DMS79 treated with DMSO at 0.1 percent for 48 hours (cell line): ENCODE measurements at places on chromosomes 16 and 17.
A peak's percentile ranks its signal among the peaks of the same experiment; 100 is the strongest.

DNA sequence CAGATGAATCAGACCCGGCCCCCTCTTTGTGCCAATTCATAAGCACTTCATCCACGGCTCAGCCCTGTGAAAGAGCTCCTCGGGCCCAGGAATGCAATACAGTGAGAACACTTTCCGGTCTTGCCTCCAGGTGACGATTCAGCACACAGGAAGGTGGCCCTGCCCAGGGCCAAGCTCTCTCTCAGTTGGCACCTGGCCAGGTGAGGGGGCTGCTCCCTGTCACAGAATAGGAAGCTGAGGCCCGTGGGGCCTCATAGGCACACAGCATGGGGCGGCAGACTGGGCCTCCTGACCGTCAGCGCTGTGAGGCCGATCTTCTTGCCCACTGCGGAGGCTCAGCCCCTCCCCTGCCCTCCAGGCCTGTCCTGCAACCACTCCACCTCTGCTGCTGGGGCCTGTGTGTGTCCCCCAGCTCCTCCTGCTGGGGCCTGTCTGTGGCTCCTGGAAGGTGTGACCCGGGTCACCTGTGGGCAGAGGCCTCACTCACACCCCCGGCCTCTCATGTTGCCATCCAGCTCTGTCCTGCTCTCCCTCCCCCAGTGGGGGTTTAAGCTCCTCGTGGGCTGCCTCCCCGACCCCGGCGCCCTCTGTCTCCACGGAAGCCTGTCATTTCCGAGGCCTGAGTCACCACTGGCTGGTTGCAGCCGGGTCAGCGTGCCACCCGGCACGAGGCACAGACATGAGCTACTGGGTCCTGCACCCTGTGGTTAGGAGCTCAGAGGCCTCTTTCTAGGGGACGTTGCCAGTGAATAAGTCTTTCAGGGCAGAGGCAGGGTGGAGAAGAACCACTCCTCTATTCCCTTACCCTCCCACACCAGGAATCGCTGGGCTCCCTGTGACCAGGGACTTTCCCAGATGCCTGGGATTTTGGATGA, 114.4 kb downstream of the SEC14L1 start:
- DNase-seq, result peak; percentile 49

DNA sequence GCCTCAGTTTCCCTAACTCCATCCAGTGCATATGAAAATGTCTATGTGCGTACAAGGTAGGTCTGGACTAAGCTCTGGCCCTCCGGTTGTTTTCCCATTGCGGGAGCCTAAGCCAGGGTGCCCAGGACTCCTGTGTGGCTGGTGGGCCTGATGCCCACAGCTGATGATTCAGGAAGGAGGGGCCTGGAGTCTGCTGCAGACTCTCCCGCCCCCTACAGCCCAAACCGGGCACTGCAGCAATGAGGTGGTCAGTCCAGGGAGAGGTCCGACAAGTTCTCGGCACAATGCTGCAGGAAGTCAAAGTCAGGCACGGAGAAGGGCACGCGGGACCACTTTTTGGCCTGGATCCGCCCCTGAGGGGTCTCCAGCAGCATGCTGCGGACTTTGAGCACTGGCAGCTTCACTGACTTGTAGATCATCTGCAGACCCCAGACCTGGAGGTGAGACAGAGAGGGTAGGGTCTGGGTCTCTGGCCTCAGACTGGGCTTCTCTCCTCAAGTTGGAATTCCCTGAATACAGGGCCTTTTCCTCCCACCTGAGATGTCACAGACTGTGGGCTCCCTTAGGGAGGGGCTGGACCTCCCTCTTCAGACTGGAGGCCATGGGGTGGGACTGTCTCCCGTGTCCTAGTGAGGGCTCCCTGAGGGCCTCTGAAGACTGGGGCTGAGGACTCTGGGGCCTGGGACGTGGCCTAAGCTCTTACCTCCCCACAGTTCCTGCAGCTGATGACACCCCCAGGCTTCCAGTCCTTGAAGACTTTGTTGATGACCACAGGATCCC, 3.4 kb upstream of the ZNF385C start:
- no peak for DNase-seq

DNA sequence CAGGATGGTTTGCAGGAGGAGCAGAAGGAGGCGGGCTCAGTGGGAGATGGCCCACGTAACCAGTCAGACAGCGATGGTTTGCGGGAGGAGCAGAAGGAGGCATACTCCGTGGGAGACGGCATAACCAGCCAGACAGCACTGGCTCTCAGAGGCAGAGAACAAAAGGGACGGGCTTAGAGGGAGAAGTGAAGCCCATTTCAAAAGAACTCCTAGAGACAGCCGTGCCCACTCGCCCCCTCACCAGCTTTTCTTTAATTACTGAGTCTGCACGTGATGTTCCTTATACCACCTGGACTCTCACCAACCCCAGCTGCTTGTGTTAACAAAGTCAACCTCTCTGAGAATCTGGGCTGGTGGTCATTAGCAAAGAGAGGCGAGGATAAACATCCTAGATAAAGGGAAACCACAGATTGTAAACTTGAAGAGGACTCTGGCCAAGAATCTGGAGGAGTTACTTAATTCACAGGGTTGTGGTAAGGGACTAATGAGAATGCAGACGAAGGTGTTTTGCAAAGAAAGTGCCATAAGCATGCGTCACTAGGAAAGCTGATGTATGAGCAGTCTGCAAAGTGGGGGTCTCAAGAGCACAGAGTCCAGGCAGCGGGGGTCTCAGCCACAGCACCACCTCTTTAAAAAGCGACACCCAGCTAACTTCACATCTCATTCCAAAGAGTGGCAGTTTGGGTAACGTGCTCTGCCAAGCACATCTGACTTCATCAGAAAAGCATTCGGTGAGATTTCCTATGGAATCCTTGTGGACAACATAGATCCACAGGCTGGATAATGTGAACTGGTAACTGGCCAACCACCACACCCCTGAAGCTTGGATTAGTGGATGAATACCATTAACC, 51.7 kb downstream of the NXN start:
- peak; percentile 71 for DNase-seq

GRCh38 chr16:27969574-27969973, 93.9 kb downstream of the GSG1L start:
- DNase-seq, result no peak

DNA sequence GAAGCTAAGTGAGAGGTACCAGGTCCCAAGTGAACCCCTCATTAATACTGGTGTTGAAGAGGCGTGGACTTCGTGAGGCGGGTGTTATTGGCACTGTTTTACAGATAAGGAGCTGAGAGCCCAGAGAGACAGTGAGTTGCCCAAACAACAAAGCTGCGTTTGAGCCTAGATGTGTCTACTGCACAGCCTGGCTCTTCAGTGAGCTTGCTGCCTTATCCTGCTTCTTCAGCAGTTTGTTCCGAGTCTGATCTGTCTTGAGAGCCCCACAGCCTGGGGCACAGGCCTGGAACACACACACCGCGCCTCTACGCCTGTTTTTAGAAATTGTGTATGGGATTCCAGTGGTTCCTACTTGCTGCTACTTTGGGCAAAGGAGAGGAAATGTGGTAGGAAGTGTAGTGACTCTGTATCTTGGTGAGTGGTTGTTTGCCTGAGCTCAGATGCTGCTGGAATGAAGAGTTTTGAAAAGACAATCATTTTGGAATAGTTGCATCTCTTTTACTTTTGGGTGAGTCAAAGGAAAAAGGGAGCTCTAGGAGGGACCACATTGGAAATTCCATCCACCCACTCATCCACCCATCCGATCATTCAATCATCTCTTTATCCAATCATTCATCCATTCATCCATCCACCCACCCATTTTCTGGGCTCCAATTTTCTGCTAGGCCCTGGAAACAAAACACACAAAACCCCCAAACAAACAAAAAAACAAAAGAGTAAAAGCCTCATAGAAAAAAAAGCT, 22.3 kb upstream of the PLCG2 start:
- DNase-seq, result no peak

GRCh38 chr17:40373999-40374398, 9.5 kb upstream of the GJD3 start:
- no peak for DNase-seq

GRCh38 chr17:21510686-21511362, 134.7 kb downstream of the KCNJ12 start:
- no peak for DNase-seq

DNA sequence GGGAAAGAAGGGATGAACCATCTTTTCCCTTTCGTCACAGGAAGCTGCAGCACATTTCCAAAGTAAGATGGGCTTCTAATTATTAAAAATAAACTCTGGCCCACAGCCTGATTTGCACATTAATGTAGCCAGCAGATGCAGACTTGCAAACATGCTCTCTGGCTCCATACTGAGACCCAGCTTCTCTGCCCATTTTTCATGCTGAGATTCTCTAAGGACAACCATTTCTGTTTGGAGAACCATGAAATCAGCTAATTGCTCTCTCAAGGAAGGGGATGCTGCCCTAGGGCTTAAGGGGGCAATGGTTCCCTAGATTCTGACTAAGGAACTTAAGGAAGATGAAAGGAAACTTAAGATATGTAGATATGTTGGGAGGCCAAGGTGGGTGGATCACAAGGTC, 63.0 kb upstream of the CES5A start:
- no peak for DNase-seq

DNA sequence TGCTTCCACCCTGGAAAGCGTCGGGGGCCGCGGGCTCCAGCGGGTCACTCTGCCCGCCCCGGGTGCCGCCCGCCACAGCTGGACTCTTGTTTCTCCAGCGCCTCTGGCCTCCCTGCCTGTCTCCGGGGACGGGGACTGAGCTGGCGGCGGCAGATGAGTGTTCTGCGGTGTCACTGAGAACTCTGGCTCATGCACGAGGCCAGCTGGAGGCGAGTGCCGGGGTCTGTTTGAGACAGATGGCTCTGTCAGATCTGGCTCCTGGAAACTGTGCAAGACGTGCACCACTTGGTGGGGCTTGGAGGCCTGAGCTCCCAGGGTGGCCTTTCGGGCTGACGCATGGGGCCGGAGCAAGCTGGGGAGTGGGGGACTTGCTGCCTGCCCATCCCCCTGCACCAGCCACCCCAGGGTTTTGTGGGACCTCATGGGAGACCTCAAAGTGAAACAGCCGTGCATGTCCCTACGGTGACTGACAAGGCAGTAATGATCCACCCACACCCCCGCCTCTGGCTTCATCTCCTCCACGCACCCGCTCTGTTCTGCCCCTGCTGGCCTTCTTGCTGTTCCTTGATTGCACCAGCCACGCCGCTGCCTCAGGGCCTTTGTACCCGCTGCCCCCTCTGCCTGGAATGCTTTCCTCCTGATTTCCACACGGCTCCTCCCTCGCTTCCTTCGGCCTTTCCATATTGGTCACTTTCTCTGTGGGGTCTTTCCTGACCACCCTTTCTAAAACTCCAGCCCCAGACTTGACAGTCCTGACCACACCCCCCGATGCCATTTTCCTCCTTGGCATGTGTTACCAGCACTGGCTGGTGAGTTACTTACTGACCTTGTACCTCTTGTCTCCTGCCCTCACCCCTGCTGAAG, 174.9 kb upstream of the CIBAR2 start:
- no peak for DNase-seq

DNA sequence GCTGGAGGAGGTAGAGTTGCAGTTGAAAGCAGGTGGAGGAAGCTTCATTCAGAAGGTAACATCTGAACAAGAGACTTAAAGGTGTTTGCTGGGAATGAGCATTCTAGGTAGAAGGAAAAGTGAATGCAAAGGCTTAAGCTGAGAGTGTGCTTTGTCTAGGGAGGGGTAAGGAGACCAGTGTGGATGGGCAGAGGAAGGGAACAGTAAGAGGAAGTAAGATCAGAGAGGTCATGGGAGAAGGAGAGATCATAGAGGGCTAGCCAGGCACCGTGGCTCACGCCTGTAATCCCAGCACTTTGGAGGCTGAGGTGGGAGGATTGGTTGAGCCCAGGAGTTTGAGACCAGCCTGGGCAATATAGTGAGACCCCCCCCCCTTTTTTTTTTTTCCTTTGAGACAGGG, 3.3 kb downstream of the STX4 start:
- no peak for DNase-seq

DNA sequence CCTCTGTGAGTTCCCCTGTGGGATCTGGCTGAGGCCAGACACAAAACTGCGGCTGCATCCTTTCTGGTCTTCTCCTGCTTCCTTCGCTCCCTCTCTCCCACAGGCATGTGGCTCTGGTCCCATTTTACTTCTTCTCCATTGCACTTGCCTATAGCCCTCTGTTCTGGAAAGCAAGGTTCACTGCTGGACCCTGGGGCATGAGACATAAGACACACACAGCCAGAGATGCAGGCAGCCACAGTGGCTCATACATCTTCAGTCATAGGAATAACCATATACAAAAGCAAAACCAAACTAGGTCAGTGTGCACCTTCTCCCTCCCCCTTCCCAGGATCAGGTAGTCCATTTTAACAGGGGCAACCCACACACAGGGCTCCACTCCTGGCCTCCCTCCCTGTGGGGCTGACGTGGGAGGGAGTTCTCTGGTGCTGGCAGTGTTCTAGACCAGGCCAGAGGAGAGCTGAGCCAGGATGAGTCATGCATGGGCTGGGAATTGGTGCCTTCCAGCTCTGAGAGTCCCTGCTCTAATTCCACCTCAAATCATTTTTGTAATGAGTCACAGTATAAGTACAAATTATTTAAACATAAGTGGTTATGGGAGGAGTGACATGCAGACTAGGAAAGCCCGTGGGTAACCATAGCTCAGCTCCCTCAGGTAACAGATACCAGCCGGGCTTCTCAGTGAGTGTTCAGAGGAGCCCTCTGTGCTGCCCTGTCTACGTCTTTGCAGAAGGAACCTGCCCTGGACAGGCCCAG, 58.0 kb downstream of the ASIC2 start:
- DNase-seq, result peak; percentile 70

- DNase-seq, result no peak
Measured at GRCh38 chr16:89990799-89991198, 28.5 kb downstream of the DBNDD1 start.

DNA sequence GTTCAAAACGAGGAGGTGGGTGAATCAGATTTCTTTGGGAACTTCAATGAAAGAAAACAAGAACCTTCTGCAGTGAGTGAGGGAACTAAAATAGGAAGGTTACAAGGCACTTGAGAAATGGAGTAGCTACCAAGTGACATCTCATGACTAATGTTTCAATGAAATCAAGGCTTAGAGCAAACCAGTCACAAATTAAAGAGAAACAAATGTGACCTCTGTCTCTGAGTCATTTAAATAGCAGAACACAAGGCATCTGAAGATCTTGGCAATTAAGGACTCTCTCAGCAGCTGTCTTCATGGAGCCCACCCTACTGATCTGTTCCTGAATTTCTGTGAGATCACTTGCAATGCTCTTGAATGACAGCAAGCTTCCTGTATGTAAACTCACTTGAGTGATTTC, 109.5 kb downstream of the CDH11 start:
- no peak for DNase-seq

GRCh38 chr17:42590886-42591285, 13.4 kb upstream of the PSMC3IP start:
- no peak for DNase-seq

GRCh38 chr17:17778308-17779014, 58.3 kb downstream of the SREBF1 start:
- no peak for DNase-seq
